ENCODE measurements at places on chromosomes 5 and 9.

DNA sequence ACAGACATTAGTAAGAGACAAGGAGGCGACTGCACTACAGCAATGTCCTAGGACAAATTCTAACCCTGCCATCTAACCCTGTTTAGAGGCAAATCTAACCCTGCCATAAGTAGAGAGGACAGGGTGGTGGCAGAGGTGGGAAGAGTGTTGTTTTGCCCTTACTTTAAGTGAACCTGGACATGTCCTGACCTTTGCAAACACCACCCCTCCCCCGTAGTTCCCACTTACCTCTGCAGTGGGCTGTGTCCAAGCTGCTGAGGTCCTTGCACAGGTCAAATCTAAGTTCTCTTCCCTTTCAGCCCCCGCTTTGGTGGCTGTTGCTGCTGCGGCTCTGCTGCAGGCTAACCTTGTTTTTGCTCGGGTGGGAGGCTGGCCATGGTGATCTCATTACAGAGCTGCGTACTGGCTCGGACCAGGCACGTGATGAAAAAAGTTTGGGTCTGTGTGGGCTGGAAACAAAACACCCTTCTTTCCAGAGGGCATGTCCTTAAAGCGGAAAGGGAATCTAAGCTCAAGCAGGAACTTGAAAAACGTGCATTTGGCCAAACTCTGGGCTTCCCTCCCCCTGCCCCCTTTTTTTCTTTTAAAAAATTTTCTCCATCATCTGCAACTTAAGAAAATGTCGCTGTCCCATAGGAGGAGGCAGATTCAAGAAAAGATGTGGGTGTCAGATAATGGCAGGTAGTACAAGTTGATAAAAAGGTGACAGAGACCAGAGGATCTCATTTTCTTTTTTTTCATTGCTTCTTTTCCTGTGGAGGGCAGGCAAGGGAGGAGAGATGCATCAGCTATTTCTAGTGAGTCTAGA, at the start of gene FAXDC2:
Gene FAXDC2 (minus strand): TSS at position 349 of the 808 bp plus-strand sequence. CDS start 12,425 bp downstream, outside the sequence.
- no peak for DNase-seq

GRCh38 chr5:147504011-147504410, 5.9 kb downstream of the DPYSL3 start:
- DNase-seq: no peak

GRCh38 chr9:33475357-33475756, 1.6 kb upstream of the NOL6 start:
- DNase-seq: no peak

- no peak for DNase-seq
These were observed 86.4 kb downstream of the GALNT10 start for GRCh38 chr5:154276973-154277331.

- DNase-seq: peak; percentile 82
These were observed 3.7 kb upstream of the STXBP1 start for GRCh38 chr9:127608104-127608966.

- no peak for DNase-seq
These were observed 5.0 kb upstream of the TMEM268 start for GRCh38 chr9:114606068-114606467.

- DNase-seq: no peak
These were observed 27.4 kb upstream of the GSN start for GRCh38 chr9:121240472-121241135.

DNA sequence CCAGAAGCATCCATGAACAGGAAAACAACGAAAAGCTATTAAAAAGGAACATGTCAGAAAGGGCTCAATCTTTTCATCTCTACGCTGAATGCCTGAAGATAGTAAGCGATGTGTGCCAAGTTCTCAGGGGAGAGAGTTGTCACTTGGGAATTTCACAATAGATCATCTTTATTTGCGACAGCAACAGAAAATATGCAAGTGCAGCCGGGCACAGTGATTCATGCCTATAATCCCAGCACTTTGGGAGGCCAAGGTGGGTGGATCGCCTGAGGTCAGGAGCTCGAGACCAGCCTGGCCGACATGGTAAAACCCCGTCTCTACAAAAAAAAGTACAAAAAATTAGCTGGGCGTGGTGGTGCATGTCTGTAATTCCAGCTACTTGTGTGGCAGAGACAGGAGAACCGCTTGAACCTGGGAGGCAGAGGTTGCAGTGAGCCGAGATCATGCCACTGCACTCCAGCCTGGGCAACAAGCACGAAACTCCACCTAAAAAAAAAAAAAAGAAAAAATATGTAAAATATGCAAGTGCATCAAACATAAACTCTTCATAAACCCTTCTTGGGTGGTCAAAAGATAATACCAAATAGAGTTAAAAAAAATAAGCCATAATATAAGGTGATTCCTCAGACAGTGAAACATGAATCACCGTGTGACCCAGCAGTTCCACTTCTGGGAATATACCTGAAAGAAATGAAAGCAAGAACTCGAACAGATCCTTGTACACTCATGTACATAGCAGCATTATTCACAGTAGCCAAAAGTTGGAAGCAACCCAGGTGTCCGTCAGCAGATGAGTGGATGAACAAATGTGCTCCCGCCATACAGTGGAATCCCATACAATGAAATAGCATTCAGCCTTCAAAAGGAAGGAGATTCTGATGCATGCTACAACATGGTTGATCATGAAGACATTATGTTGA, 16.2 kb downstream of the SFXN1 start:
- no peak for DNase-seq
